Occipital lobe (tissue), 3 donors: ENCODE measurements at places on chromosomes 3 and 15.

DNA sequence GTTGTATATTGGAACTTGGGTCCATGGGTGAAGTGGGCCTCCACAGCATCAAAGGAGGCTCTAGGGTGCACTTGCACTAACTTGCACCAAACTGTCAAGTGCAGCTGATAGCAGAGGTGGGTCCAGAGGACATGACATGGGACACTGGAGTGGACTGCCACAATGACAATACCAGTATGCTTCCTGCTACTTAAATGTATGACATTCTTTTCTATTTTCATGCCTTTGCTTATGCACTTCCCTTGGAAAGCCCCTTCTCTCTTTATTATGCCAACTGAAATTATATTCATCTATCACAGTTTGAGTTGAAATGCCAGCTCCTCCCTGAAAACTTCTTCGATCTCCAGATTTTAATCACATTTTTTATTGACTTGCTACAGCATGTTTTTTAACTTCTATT is 101.8 kb downstream of the CFAP20DC start:
- DNase-seq: no peak

GRCh38 chr3:16707260-16707659 is 102.0 kb upstream of the DAZL start:
- no peak for DNase-seq

GRCh38 chr3:114452256-114452655 is 158.4 kb downstream of the TIGIT start:
- no peak for DNase-seq

DNA sequence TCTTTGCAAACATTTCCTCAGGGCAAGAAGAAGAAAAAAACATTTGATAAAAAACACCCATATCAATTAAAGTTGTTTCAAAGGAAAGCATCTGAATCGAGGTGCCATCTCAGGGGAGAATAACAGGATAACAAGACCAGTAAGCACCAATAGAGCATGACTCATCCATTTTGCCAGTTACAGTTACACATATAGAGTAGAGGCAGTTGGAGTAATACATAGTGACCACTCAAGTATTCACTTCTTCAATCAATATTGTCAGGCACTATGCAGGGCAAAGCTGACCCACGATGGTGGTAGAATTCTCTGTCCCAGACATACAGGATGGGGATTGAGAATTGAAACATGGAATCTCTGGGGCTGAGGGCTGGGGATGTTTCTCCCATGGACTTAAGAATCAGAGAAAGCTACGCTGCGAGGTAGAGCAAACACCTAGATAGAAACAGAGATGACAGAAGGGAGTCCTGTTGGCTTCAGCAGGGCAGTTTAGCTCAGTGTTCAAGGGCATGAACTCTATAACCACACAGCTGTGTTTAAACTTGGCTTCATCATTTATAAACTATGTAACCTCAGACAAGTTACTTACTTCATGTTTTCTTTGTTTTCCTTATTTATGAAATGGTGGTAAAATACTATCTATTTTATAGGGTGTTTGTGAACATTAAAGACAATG is 186.4 kb upstream of the NANOGP8 start:
- no peak for DNase-seq

GRCh38 chr3:53162672-53163443 is 1.8 kb downstream of the PRKCD start:
- no peak for DNase-seq

DNA sequence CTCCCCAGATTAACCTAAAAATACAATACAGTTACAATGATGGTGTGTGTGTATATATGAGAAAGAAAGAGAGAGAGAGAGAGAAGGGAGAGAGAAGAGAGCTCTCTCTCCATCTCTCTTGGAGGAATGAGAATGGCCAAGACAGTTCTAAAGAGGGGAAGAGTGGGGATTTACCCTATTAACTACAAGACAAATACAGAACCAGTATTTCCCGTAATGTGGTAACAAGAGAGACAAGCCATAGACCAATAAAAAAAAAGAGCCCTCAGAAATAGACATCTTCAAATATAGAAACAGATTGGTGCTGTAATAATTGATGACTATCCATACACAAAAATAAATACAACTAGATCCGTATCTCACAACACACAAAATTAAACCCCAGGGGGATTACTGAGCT is 87.0 kb downstream of the NSMCE3 start:
- DNase-seq: no peak

DNA sequence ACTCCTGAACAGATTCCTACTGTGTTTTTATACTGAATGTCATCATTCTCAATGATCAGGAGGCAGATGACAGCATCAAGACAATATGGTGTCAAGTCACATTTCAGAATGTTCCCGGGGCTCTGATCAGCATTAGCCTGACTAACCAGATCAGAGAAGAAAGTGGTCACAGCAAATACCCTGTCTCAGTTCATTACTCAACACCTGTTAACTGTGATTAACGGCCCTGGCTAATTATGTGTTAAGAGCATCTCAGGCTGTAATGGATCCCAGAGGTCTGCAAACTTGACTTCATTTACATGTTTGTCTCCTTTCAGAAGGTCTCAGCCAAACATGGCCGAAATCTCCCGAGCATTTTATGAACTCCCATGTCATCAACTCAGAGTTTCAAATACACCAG is 833.7 kb downstream of the FHIT start:
- DNase-seq: no peak

DNA sequence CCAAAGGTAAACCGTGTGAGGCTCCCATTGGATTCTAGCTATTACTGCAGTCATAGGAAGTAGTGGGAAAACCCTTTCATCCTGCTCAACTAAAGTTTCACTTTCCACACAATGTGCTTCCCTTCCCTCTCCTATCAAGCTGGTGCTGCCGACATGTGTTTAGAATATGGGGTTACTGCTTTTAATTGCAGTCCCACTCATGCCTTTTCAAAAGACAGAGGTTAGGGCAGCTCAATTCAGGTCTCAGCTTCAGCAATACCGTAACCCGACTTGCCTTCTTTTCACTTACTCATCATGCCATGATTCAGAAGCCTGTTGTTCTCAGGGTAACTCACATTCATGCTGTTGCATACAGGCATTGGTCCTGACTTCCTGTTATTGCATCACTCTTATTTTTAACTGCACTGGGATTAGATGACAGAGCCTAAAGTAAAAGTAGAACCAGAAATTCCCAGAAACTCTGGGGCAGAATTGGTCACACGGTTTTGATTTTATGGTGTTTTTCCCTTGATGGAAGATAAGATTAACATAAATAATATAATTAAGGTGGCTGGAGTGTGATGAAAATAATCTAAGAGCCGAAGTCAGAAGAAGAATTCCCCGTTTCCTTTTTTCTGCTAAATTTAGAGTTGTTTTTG is 45.7 kb downstream of the C2CD4B start:
- DNase-seq: no peak

DNA sequence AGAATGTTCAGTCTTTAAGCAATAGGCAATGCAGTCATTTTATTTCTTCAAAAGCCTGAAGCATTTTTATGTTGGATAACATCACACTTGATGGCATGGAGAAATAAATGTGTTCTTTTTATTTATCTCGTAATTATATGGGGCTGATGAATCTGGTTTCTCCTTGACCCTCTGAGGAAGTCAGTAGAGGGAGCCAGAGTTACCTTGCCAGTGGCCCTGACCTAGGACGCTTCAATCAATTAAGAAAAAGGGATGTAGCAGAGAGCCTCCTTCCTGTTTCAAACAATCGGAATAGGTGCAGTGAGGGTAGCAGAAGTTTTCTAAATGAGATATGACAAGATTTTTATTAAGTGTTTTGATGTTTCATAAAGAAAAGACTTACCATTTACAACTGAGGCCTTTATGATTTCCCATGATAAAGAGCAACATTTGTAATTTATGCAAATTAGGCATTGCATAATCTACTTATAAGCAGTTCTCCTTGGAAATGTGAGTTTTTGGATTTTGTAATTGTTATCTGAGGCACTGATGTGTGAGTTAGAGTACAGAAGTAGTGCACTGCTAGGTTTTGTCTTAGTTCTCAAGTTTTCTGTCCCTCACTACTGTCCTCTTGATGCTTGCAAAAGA is 129.1 kb downstream of the RAP2B start:
- DNase-seq: no peak

DNA sequence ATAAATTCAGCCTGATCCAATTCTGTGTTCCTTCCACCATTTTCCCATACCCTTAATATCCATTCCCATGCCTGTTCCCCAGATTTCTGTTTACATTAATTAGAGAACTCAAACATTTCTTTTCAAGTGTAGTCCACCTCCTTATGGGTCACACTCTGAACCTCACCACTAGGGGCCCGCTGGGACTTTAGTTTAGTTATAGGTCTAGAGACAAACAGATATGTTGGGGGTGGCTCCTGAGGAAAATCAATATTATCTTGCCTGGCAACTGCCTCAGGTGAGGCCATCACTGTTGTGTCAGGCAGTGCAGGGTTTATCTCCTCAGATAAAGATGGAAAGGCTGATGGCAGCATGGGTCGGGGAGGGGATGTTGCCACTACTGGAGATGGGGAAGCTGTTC is 72.8 kb downstream of the CLDN1 start:
- DNase-seq: no peak

DNA sequence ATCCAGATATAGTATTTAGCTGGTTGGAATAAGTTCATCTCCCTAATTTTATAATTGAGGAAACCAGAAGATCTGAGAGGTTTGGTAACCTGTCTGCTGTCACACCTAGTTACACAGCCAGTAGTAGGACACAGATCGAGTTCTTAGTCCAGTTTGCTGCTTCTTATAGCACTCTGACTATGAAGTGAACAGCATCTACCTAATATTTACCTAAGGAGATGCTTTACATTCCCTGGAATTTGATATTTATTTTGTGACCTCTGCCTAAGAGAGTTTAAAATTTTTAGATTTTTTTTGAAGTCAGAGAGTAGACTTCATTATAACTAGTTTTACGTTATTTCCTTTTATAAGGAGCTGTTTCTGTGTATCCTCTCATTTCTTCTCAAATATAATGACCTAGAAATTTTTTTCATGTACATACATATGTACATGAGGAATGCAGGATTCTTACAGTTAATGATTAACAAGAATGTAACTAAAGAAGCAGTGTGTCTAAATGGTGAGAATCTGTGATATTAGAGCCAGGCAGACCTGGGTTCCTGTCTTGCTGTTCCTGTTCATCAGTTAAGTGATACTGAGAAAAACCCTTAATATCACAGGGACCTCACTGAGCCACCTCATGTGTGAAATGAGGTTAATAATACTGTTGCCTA is 4.3 kb downstream of the ARHGEF26 start:
- no peak for DNase-seq

GRCh38 chr3:1195947-1196346 is 103.1 kb downstream of the CNTN6 start:
- DNase-seq: no peak

GRCh38 chr3:132325634-132326033 is 8.4 kb downstream of the ACP3 start:
- DNase-seq: no peak

DNA sequence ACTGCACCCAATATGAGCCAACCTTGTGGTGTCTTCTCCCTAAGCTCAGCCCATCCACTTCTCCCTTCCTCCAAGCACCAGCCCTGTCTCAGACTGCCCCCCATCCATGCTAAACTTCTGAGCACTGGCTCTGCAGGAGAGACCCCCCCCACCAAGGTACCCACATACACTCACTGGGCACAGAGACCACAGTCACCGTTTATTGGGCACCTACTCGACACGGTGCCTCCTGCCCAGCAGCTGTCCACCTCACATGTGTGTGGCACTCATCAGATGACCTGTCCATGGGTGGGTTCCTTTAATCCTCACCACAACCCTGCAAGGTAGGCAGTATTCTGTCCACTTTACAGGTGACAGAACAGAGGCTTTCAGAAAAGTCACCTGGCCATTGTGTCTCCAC is 22.3 kb upstream of the SFMBT1 start:
- DNase-seq: no peak

DNA sequence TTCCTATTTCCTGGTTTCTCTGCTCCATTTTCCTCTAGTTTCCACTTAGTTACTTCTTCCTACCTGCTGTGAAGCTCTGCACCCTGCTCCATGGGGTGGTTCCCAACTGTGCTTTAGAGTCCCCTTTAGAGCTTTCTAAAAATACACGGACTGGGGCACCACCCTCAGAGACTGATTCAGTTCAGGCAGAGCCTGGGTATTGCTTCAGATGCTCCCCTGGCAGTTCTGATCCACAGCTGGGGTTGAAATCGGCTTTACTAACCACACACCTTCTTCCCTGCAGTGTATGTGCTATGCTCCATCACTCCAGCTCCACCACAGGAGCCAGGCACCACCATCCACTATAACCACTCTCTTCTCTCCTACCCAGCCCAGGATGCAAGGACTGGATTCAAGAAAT is 12.6 kb downstream of the ANP32A start:
- no peak for DNase-seq

DNA sequence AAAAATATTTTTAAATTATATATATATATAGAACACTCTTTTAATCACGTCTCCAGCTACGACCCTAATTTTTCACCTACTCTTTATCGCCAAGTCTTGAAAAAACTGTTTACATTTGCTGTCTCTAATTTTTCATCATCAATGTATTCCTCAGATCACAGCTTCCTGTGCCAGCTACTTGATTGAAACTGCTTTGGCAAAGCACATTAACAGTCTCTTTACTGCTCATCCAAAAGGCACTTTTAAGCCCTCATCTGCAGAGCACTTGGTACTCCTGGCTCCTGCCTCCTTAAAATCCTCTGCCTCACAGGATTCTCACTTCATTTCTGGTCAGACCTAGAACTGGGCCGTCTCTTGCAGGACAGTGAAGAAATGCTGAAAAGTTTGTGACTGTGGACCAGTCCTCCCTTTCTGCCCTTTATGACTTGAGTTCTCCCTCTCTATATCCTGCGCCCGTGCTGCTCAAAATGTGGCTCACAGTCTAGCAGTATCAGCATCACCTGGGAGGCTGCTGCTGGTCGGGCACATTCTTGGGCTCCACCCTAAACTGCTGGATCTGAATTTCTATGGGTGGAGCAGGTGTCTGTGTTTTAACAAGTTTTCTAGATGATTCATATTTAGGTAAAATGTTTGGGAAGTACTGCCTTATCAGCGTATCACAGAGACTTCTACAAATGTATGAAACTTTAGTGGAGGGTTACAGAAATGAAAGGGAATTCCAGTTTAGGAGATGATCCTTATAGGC is 196.8 kb downstream of the ADAMTSL3 start:
- DNase-seq: no peak

DNA sequence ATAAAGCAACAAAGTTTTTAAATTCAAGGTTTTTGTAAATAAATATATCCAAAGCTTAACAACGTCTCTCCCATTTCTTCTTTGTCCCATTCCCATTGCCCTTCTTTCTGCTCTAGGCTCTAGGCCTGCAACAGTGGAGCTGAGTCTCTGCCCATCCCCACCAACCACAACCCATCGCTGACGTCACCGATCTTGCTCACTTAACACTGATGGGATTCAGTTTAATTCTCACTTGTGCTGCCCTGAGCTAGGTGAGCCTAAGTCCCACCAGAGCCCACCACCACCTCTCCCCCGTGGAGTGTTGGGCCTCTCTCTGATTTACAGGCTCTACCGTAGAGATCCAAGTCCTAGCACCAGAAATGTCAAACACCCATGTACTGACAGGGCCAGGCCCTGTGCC is 61.3 kb upstream of the RAB6B start:
- DNase-seq: no peak

- no peak for DNase-seq
These were observed 48.4 kb downstream of the TMEM45A start for GRCh38 chr3:100540791-100541334.
